Activated T-helper 2 cell treated with anti-CD3 and anti-CD28 coated beads, Interferon-gamma antibody, Interleukin-2, Interleukin-4, amounts not matched to agents 10 μg/mL and 5 μg/mL and 100 μg/mL, durations not matched to agents 14 hours and 24 hours and 36 hours (primary cell): ENCODE measurements at places on chromosomes 12 and 14. TPM values are rescaled to one million over a fixed set of nuclear protein-coding genes. Genes with fewer than 3 reads are reported as not detected.

DNA sequence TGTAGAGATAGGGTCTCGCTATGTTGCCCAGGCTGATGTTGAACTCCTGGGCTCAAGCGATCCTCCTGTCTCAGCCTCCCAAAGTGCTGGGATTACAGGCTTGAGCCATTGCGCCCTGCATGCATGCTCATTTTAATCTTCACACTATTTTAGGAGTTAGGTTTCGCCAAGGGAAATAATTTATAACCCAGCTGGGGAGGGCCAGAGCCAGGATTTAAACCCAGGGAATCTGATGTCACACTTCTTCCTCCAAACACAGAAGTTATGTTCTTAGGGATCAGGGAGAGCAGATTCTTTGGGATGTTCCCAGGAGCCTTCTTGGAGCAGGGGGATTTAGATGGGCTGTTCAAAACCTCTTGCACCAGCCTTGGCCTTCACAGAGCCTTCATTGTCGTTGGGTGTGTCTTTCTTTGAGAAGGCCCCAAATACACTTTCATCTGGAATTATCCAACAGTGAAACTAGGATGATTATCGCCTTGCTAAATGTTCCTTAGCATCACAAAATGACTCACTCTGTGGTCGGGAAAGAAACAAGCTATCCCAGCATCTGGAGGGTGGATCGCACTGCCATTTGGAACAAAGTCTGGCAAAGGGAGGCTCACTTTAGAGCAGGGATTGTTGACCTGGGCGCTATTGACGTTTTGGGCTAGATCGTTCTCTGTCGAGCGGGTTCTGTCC is 8.2 kb upstream of the PPP1CC start:
- no peak overlapping the region for H3K4me3 ChIP-seq
- H3K4me1 ChIP-seq: no peaks in the 10 kb centered on the region

- DNase-seq: no peak
- no peaks in the 10 kb centered on the region for H3K4me1 ChIP-seq
- no peaks in the 10 kb centered on the region for H3K36me3 ChIP-seq
- H3K4me3 ChIP-seq: no peak overlapping the region
- H3K27ac ChIP-seq: no peak overlapping the region
Measured at GRCh38 chr12:103401421-103401820, 94.3 kb downstream of the C12orf42 start.

GRCh38 chr12:6372403-6373003 is 2.9 kb downstream of the SCNN1A start:
- H3K27ac ChIP-seq: peak overlapping the region; percentile 51
- H3K4me3 ChIP-seq: no peak overlapping the region
- H3K27me3 ChIP-seq: no peaks in the 10 kb centered on the region
- peaks cover 31% of the 10 kb centered on the region for H3K4me1 ChIP-seq

GRCh38 chr14:92411135-92411534 is 88.2 kb downstream of the SLC24A4 start:
- no peak for DNase-seq
- H3K4me1 ChIP-seq: no peaks in the 10 kb centered on the region
- H3K27me3 ChIP-seq: peaks cover 4% of the 10 kb centered on the region
- H3K36me3 ChIP-seq: no peaks in the 10 kb centered on the region
- H3K27ac ChIP-seq: no peak overlapping the region

GRCh38 chr12:49051777-49052438 is 8.7 kb downstream of the KMT2D start:
- H3K36me3 ChIP-seq: peaks cover 81% of the 10 kb centered on the region
- H3K27ac ChIP-seq: no peak overlapping the region
- no peak for DNase-seq
- no peaks in the 10 kb centered on the region for H3K27me3 ChIP-seq

DNA sequence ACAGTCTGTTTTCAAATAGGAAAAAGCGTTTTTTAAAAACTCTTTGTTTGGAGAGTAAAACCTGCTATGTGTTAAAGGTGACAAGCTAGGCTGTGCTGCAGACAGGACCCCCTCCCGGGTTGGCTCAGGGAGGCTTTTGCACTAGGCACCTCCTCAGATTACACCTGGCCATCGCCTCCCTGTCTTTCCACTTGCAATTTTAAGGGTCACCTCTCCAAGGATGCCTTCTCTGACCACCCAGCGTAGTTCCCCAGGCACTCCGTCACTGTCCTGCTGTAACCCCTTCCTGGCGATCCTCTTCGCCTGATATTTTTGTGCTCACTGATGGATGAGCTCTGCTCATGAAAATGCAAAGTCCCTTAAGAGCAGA is 80.7 kb downstream of the NTF3 start:
- no peaks in the 10 kb centered on the region for H3K27me3 ChIP-seq
- H3K27ac ChIP-seq: no peak overlapping the region
- H3K4me1 ChIP-seq: no peaks in the 10 kb centered on the region
- no peak overlapping the region for H3K4me3 ChIP-seq
- H3K36me3 ChIP-seq: no peaks in the 10 kb centered on the region

DNA sequence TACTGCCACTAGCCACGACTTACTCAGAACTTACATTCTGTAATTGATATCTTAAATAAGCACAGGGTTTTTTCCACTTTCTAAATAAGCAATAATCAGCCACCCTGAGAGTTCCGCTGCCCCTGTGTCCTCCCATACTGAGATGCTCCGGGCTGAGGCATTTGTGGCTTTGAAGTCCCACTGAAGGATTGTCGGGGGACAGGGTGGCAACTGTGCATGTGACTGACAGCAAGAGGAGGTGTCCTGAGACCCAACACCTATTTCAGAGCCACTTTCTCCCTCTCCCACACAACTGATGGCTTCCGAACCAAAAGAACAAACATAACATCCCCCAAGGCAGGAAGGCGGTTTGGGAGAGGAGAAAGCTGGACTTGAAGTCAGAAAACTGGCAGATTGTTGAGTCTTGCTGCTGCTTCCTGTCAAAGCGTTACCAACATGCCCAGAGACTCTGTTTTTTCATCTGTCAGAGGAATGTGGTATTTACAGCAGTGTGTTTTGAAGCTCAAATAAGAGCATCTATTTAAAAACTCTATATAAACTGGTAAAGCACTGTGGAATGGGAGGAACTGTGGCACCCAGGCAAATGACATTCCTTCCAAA is 157.9 kb upstream of the FKBP4 start:
- peaks cover 15% of the 10 kb centered on the region for H3K27me3 ChIP-seq
- no peaks in the 10 kb centered on the region for H3K36me3 ChIP-seq
- no peak for DNase-seq
- no peak overlapping the region for H3K27ac ChIP-seq

The SERPINA6 gene
- total RNA-seq: not detected in 2 replicates
